ENCODE measurements at places on chromosomes 12 and 14. TPM values are rescaled to one million over a fixed set of nuclear protein-coding genes. Genes with fewer than 3 reads are reported as not detected.

- DNase-seq, result peak; percentile 47
Observed at GRCh38 chr12:114665411-114666260, 18.3 kb downstream of the TBX3 start.

DNA sequence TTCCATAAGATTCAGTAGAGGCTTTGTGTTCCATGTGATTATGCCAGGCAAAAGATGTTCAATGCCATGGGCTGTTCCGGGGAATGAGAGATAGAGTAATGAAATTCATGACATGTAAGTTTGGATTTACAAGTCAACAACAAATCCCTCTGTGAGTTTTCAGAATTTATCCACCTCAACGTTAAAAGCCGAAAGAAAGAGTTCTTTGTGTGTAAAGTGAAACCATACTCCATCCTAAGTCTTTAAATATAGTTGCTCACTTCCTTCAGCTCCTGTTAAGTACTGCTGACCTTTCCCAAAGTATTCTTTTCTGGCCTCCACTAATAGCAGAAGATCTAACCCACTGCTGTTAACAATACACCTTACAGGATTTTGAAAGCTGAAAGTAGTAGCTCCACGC lies 190.0 kb downstream of the TMX1 start:
- peak; percentile 35 for DNase-seq

DNA sequence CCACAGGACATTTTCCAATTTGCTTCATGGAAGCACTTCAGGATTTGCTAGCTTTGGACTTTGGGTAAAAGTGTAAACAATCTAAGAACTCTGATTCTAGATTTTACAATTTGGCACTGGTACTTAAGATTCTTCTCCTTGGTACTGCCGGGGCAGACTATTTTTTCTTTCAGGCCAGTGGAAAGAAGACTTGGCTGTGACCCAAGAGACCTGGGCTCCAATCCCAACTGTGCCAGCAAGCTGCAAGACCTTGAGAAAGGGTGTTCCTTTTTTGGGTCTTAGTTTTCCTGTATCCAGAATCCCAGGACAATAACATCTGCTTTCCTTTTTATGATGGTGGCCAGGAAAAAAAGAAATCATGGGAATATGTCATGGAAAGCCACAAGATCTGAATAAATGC lies 148.1 kb upstream of the CRY1 start:
- DNase-seq, result no peak

GRCh38 chr14:55245657-55246268 lies 25.5 kb upstream of the FBXO34 start:
- peak; percentile 76 for DNase-seq

- no peak for DNase-seq
Observed at GRCh38 chr14:95611293-95611880, 74.8 kb upstream of the TCL1B start.

Gene RTL1
- not detected for total RNA-seq

DNA sequence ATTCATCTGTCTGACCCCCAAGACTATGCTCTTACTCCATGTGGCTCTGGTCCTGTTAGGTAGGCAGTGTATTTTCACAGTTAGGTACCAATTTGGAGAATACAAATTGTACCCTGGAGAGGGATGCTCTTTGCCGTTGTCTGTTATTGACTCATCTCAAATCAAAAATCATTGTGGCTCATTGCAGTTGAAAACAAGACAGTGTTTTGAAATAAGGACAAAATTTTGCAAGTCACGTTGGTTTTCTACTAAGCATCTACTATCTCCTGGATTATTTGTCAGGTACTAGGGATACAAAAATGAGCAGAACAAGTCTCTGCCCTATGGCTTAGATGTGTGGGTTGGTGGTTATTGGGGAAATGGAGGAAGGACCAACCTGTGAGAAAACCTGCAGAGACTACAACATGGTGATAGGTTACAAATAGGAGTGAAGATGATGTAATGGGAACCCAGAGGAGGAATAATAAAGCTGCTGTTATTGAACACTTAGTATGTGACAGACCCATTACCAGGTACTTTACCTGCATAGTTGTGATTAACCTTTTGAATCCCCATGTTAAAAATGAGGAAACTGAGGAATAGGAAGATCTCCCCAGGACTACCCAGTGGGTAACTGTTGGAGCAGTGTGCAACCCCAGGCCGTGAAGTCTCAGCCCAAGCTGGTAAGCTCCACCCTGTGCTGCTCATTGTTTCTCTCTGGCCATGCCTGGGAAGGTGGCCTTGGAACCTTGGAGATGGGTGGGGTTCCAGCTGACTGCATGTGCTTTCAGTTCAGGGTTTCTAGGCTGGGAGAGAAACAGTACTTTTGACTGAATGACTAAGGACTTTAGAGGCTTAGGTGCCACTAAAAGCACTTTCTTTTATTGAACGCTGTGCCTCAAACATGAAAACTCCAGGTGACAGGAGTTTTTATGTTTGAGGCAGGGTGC lies 72.9 kb upstream of the SRSF5 start:
- DNase-seq, result no peak
